ENCODE measurements at places on chromosomes 2 and 18. TPM values are rescaled to one million over a fixed set of nuclear protein-coding genes. Genes with fewer than 3 reads are reported as not detected.

DNA sequence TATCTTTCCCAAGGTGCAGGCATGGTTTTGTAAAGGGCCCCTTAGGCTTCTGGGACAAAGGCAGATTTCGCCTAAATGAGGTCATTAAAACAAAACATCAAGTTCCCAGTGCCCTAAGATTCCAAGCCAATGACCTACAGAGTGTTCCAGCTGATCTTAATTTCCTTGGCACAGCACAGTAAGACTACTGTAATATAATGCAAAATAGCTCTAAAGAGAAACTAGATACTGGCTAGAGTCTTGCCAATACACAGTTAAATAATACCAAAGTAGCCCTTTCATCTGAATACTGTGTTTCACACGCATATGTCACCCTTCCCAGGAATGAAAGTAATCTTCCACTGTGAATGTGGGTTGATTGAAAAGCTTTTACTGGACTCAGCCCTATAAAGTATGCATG is 14.7 kb downstream of the GRB14 start:
- H3K27me3 ChIP-seq: no peaks in the 10 kb centered on the region
- no peaks in the 10 kb centered on the region for H3K4me1 ChIP-seq
- no peak overlapping the region for H3K4me3 ChIP-seq
- no peak for DNase-seq
- H3K27ac ChIP-seq: no peak overlapping the region
- no peaks in the 10 kb centered on the region for H3K36me3 ChIP-seq

GPR35 gene
- total RNA-seq: 7.8 TPM

DNA sequence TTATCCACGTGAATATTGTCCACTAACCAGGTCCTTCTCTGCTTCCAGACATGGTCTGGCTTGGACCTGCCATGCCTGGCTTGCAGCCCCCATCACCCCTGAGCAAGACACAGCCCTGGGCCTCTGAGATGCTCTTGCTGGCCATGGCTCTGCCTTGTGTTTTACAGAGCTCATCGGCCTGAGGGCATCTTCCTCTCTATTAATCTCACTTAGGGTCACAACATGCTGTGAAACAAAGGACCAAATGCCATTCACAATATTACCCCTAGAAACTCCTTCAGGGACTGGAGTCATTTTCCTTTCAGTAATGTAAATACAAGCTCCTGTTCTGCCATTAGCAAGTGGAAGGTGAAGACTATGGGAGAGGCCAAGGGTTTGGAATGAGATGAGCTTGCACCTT is 6.8 kb upstream of the TPO start:
- no peak for DNase-seq
- H3K27ac ChIP-seq: no peak overlapping the region
- no peaks in the 10 kb centered on the region for H3K4me1 ChIP-seq
- no peaks in the 10 kb centered on the region for H3K36me3 ChIP-seq

- H3K36me3 ChIP-seq: no peaks in the 10 kb centered on the region
- no peak overlapping the region for H3K27ac ChIP-seq
- no peaks in the 10 kb centered on the region for H3K4me1 ChIP-seq
- no peak for DNase-seq
- H3K4me3 ChIP-seq: no peak overlapping the region
These were observed 226.7 kb upstream of the ZNF804A start for GRCh38 chr2:184371641-184372040.

DNA sequence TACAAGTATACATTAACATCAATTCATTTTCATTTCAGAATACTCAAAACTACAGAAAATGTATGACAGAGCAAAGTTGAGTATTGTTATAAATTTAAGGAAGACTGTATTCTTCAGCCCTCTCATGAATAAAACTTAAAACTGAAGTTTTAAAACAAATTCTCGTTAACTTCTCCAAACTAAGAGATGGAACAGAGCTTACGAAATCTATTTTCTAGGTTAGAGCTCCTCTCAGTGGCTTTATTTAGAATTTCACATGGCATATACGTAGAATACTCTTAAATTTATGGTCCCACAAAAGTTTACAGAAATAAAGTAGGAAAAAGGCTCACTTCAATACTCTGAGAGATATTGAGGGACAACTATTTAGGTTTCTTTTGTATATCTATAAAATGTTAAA is 612.1 kb downstream of the KCNJ3 start:
- no peaks in the 10 kb centered on the region for H3K27me3 ChIP-seq
- no peak overlapping the region for H3K4me3 ChIP-seq
- no peak for DNase-seq
- no peaks in the 10 kb centered on the region for H3K36me3 ChIP-seq
- H3K4me1 ChIP-seq: no peaks in the 10 kb centered on the region

FSIP2 gene
- total RNA-seq: 0.55 TPM

DNA sequence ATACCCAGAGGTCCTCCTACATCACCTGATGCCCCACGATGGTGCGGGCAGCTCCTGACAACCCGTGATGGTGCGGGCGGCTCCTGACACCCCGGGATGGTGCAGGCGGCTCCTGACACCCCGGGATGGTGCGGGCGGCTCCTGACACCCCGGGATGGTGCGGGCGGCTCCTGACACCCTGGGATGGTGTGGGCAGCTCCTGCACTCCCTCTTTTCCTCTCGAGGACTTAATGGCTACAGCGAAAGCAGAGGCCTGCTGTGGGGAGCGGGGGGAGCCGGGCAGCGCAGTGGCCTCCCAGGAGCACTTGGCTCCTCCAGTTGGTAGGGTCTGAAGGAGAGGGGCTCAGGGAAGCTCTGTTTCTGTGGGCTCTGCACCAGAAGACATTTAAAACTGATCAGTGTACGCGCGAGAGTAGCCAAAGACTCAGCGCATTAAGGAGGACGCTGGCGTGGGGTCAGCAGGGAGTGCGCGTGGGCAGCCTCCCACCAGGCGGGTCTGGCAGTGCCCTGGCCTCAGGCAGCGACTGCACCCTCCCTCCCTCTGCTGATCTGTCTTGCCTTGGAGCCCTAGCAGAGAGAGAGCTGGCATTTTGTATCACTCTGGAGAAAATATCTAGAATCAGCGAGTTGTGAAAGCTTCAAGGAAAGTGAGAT is 464.5 kb upstream of the MYT1L start:
- H3K4me1 ChIP-seq: no peaks in the 10 kb centered on the region
- H3K27ac ChIP-seq: no peak overlapping the region
- H3K36me3 ChIP-seq: no peaks in the 10 kb centered on the region
- DNase-seq: no peak
- H3K4me3 ChIP-seq: no peak overlapping the region

WDPCP gene
- 17.8 TPM for total RNA-seq
